ENCODE measurements at places on chromosomes 5 and 9.

- no peak for DNase-seq
These were observed 418.5 kb upstream of the MEF2C start for GRCh38 chr5:89301321-89302025.

GRCh38 chr9:88988796-88989641 lies 2.2 kb upstream of the S1PR3 start:
- DNase-seq = no peak

GRCh38 chr5:67873935-67874334 lies 341.6 kb upstream of the PIK3R1 start:
- DNase-seq = no peak

- no peak for DNase-seq
These were observed 512.9 kb downstream of the NTRK2 start for GRCh38 chr9:85182383-85182782.

GRCh38 chr9:105421154-105421553 lies 26.7 kb upstream of the FSD1L start:
- no peak for DNase-seq

- no peak for DNase-seq
These were observed 79.2 kb downstream of the RGS3 start for GRCh38 chr9:113542741-113543140.

GRCh38 chr9:31848505-31849285 lies 535.7 kb upstream of the ACO1 start:
- no peak for DNase-seq

- no peak for DNase-seq
These were observed 292.4 kb downstream of the EFNA5 start for GRCh38 chr5:107378218-107378899.

GRCh38 chr5:29134418-29134817 lies 2059.1 kb upstream of the CDH6 start:
- no peak for DNase-seq

DNA sequence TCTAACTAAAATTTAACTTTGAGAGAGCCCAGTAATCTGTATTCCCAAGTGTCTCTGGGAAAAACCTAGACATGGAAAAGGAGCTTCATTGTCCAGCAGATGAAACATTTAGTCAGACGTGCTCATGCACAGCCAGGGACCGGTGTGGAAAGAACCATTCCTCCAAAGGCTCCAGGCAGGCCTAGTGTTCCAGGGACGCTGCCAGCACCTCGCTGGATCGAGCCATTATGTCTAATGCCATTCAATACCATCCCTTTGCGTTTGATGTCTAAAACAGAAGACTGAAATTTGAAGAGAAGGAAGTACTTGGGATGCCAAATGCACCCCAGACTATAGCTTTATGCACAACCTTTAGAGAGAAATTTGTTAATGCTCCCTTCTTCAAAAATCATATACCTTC lies 1.4 kb upstream of the CHSY3 start:
- no peak for DNase-seq

GRCh38 chr5:114898602-114899001 lies 271.1 kb downstream of the TRIM36 start:
- no peak for DNase-seq

GRCh38 chr9:134830926-134831720 lies 49.5 kb upstream of the FCN2 start:
- DNase-seq = no peak

- DNase-seq = no peak
These were observed 123.2 kb downstream of the FGF18 start for GRCh38 chr5:171542525-171543140.

DNA sequence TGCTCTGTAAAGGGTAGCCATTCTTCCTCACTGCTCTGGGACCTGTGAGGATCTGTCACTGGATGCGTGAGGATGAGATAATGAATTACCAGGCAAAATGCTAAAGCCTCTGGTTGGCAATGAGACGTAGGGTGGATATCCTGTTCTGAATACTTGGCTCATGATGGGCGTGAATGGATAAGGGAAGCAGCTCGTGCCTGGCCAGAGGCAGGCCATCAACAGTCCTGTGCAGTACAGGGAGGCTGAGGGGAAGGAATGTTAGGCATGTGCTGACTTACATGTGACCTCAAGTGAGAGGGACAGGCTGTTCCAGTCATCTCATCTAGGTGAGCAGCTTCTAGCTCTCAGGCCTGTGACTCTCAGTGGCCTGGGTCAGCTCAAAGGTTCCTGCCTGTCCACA lies 172.8 kb downstream of the CARTPT start:
- no peak for DNase-seq

- no peak for DNase-seq
These were observed 47.4 kb downstream of the P4HA2 start for GRCh38 chr5:132180134-132180745.

DNA sequence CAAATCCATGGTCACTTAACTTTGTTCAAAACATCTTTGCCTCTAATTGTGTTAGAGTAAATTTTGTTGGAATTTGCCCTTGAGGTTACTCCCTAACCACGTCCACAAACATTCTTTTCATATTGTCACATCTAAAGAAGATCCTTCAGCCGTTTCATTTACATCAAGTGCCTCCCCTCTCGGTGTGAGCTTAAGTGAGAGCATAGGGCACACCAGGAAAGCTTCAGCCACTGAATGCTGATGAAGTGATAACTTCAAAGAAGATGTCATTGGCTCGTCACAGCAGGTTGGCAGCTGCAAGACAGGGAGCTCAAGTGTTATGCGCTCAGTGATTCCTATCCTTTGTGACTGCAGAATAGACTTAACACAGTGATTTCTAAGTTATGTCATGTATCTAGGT lies 49.6 kb upstream of the ADAMTS19 start:
- DNase-seq = no peak

DNA sequence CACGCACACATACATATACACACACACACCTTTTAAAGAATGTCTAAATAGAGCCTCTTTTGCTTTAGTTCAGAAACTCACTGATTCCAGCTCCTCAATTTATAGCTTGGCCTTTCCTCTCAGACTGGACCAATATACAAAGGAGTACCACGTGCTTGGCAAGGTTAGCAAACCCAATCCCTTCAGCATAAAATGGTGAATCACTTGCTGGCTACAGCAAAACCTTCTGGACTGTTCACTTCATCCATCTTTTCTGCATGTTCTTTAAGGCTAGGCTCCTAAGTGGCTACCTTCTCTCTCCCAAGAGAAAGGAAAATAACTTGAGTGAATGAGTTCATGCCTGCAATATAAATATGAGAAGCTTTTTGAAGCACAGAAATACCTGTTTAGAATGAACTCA lies 109.7 kb downstream of the LPAR1 start:
- no peak for DNase-seq

DNA sequence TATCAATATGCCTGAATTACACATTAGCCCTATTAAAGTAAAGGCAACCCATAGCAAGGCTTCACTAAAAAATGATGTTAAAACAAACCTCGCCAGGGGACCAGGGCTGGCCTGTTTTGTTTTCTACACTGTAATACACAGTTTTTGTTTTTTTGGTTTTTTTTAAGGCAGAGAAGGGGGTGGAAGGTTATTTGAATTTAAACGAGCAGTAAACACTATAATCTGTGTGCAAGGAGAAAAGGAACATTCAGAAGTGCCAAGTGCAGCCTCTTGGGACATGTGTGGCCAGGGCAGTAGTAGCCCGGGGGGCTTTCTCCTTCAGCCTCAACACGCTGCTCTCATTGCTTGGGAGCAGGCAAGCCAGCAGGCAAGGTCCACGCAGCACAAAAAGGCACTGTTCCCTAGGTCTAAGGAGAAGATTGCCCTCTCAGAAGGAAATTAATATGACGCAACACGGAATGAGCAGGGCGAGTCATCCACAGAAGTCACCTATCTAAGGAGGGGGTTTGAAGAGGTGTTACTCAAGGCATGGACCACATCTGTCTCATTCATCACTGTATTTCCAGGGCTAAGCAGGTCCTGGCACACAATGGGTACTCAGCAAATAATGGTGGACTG lies 16.2 kb downstream of the SIL1 start:
- DNase-seq = no peak

DNA sequence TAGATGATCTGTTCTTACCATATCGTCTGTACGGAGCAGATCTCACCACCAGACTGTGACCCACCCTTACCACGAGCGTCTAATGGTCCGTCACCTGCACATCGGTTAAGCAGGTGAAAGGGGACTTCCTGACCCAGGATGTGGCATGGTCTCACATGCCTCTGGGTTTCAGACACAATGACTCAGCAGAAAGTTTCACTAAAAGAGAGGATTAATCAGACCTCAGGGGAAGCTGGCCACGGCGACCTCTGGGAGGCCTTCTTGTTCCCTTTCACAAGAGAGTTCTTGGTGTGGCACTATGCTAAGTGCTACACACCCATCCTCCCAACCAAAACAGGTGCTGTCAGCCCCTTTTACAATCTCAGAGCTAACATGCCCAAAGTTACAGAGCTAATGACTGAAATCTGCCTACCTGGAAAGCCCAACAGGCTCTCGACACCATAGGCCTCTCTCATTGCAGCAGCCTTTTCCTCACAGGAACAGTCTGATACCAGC lies 41.6 kb downstream of the ADAMTS12 start:
- DNase-seq = no peak

GRCh38 chr9:106846857-106847256 lies 16.1 kb upstream of the ZNF462 start:
- no peak for DNase-seq

DNA sequence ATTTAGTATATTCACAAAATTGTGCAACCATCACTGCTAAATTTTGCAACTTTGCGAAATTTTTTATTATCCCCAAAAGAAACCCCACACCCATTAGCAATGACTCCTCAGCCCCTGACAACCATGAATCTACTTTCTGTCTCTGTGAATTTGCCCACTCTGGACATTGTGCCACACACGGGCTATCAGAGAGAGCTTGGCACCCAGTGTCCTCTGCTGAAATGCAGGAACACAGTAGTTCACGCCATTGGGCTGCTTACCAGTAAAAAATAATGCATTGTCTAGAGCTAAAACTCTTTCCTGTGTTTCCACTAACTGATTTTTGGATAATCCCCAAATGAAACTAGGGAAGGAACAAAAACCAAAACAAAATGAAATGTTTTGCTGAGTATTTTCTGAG lies 60.0 kb downstream of the HRH2 start:
- no peak for DNase-seq

- DNase-seq = no peak
These were observed 66.9 kb downstream of the FER start for GRCh38 chr5:108814551-108814950.

DNA sequence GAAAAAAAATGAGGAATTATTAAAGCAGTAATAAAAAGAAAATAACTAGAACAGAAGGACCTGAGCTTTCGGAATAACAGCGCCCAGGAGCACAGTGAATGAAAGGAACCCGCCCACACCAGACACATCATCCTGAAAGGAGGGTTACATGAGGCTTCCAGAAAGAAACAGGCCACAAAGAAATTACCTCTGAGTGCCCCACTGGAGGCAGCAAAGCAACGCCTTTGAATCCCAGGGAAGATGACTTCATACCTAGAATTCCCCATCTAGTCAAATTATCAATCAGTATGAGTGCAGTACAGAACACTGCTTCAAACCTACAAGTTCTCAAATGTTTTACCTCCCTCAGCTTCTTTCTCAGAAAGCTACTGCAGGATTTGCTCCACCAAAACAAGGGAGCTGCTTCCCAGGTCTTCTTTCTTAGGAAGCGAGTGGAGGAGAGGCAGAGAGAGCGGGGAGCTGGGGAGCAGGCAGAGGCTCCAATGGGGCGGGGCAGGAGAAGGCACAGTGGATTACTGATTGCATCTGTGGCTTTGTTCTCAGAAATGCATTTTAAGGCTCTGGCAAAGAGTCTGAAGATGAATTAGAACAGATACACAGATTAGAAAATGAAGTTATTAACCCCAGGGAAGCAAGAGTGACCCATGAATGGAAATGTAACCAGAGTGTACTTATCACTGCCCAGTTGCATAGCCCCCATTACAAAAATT lies 87.1 kb downstream of the SEMA4D start:
- no peak for DNase-seq

DNA sequence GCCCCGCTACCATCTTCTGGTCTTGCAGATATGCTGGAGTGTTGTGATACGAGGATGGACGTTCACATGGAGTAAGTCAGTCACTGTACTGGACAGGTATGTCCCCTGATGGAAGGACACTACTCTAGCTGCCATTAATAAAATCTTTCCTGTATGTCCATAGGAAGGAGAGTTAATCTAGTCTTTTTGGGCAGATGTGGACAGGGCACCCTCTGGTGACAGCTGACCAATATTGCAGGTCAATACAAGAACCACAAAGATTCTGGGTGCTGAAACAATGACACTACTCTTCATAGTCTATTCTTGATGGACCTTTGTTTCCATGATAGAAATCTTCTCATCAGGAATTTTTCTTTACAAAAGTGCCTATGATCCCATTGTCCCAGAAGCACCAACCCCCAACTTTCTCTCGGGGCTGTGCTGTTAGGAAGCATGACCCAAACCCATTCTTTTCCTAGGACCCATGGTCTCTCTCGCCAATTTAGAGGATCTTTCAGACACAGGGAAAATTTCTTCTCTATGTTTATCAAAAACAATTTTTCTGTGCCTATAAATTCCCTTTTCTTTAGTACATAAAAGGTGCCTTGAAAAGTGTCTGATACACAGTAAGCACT lies 376.9 kb downstream of the DTWD2 start:
- DNase-seq = no peak

DNA sequence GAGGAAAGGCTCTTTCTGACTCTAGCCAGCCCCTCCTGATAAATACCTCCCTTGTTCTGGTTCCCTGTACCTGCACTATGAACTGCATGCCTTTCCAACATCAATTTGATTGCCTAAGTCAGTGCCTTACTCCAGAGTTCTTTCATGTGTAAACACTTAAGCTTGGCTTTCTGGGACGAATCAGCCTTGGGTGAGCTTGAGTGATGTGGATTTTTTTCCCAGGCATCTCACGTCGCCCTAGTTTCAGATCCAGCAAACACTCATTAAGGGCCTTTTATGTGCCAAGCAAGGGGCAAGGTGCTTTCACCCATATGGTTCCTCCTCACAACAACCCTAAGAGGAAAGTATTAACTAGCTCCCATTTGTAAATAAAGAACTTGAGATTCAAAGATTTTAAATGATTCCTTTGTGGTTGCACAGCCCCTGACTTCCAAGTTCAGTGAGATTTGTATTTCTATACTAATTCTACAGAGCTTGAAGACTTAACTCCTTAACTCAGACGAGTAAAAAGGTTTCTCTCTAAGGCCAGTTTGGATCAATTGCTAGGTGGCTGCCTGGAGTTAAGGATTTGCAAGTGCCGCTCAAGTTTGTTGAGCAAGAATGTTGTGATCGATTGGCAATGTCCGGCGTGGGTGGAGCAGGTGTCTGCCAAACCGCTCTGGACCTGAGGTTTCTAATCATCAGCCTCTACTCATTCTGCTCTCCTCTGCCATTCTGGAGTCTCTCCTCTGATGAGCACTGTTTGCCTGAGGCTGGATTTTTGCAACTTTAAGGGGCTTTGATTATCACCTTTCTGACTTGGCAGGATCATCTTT lies 20.2 kb upstream of the TJP2 start:
- no peak for DNase-seq

DNA sequence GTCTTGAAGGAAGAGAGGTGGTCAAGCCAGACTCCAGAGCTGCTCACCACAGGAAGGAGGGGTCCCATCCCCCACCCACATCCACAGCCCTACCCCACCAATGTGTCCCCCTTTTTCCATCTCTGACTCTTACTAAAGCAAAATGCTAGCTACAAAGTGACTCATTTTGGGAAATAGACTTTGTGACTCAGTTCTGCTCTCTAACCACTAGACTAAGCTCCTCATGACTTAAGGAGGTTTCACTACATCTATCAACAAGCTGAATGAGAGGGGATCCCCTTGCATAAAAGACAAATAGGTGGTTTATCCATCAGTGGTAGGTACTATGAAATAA lies 35.1 kb upstream of the ADRB2 start:
- DNase-seq = no peak

Measured in NCI-H1105 treated with DMSO at 0.1 percent for 48 hours (cell line).